Activated T-helper 1 cell treated with anti-CD3 and anti-CD28 coated beads, Interleukin-2, amount 50 U/mL, for 16 hours (primary cell): ENCODE measurements at places on chromosomes 6 and 20.

- no peak for DNase-seq
Observed at GRCh38 chr6:43770372-43771209, 580 bp downstream of the VEGFA start.

GRCh38 chr20:22390543-22390903 lies 193.8 kb downstream of the FOXA2 start:
- DNase-seq = no peak

DNA sequence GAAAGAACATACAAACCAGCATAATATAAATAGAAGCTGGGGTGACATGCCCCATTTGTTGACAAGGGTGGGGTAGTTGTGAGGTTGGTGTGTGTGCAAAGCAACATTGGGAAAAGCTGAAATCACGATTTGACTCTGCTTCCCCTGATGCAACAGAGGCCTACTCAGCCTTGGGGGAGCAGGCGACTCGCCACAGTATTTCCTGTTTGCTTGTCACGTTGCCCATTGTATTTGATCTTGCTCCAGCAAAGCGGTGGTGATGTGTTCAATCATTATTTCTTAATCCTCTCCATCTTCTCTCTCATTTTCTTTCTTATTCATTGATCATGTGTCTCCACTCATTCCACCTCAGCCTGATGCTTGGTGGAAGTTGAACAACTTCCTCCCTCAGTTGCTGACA lies 165.8 kb upstream of the CITED2 start:
- DNase-seq = no peak

DNA sequence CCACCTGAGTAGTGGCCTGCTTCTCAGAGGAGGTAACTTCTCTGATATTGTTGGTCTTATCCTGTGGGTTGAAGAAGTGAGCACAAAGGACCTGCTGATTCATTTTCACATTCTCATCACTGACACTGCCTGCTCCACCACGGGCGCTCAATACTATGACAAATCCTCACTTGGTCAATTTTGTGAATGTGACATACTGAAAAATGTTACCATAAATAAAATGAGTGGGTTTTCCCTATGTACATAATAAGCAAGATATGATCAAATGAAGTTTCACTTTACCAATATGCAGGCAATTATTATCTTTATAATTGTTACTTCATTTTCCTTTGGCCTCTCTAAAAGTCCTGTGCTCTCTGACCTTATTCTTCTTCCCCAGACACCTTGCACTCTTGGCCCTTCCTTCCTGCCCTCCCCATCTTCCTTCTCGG lies 71.5 kb upstream of the RIPOR2 start:
- no peak for DNase-seq

DNA sequence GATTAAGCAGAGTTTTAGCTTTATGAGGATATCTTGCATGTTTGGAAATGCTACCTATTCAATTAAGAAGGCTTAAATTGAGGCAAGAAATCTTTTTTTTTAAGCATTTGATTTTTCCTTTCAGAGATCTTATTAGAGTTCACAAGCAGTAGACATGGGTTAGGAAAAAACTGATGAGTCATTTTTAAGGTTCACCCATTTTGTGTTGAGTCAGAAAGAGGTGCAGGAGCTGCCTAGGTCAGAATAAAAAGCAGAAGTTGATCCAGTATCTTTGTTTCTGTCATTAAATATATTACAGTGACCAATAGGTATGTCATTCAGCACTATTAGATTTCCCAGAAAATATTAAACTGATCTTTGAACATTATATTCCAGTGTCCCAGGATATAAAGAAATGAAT lies 306.8 kb downstream of the LMBRD1 start:
- no peak for DNase-seq

GRCh38 chr6:139030228-139030963 lies 1.9 kb downstream of the ABRACL start:
- DNase-seq = no peak

- no peak for DNase-seq
Observed at GRCh38 chr6:161273752-161274487, at the start of gene AGPAT4. AGPAT4 (minus strand) TSS chr6:161274061; CDS start chr6:161232213, 41,848 bp downstream.

DNA sequence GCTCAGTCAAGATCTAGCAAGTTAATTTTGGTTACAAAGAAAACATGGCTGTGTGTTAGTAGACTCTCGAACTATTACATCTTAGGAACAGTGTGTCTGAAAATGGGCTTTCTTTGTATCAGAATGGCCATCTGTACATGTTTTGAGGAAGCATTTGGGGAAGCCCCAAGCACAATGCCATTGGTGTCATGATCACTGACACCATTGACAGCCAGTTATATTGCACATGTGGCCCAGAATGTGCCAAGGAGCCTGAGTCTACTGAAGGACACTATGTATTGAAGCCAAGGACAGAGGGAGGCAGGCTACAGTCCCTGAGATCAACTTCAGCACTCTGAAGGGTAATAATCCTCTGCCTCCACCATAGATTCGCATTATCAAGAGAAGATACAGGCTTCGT lies 12.6 kb upstream of the FAM50B start:
- DNase-seq = no peak

DNA sequence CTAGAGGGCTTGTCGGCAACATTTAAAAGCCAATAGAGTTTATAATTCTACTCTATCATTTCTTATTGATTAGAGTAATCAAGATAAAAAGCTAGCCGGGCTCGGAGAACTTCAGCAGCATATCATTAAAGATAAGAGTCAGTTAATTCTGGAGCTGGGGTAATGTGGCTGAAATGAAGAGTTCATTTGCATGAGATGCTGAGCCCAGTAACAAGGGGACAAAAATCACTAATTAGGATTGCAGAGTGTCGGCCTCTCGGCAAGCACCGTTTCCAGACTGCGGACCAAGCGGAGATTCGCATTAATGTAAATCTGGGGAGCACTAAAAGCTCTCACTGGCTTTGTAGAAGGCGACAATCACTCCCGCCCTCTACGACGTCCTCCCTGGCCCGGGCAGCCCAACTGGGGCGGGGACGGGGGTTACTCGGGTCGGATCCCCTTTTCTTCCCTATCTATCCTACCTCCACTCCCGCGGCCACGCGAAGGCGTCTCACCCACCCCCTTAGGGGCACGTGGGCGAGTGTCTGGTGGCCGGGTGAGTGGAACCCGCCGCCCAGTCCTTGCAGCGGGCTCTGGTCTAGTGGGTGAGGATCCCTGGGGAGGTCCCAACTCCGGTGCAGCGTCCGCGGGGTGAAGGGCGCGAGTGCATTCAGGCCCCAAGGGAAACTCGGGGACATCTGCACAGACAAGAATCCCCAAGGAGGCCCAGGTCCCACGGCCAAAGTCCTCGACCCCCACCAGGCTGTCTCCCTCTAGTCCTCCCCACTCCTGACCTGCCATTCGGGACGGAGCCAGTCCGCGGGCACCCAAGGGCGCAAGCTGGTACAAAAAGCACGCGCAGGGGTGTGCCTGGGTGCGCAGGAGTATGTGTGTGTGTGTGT lies 42.2 kb upstream of the OSTM1 start:
- DNase-seq = no peak

GRCh38 chr6:44856479-44856878 lies 469.0 kb downstream of the CDC5L start:
- no peak for DNase-seq

GRCh38 chr6:74902089-74902488 lies 303.8 kb downstream of the COL12A1 start:
- no peak for DNase-seq

GRCh38 chr6:159676890-159677505 lies 16.0 kb downstream of the SOD2 start:
- DNase-seq = no peak

- DNase-seq = no peak
Observed at GRCh38 chr6:158759966-158760617, 59.1 kb downstream of the EZR start.

GRCh38 chr6:129744201-129744879 lies 34.4 kb upstream of the ARHGAP18 start:
- DNase-seq = no peak

- no peak for DNase-seq
Observed at GRCh38 chr20:63785691-63786131, 45.4 kb downstream of the ZBTB46 start.

DNA sequence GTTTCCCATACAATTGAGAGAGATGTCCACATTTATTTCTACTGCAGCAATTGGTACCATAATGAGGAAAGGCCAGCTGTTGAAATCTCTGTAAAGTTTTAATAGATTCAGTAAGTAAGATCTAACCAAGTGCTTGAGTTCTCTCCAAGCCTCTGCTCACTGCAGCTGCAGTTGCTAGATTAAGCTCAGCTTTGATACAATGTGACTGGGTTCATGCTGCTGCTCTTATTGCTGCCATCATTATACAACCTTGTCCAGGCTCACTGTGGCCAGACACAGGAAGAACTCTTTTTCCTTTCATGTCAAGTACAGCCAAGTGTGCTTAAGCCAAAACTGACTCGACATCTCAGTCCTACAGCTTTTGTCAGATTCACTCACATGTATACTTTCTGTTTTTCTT lies 423.5 kb downstream of the GJA1 start:
- no peak for DNase-seq

DNA sequence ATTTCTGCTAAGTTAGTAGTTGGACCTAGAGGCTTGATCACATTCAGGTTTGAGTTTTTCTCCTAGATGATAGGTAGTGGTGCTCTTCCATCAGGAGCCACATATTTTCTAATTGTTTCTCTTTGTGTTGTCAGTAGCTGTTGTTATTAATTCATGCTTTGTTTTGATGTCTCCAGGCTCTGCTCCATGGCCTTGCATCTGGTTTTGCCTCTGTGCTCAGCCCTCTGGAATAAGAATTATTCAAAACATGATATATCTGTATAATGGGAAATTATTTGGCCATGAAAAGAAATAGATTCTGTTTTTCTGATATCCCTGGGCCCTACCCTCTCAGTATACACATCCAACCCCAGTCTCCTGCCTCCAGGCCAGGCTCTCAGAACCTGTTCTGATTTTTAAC lies 184.8 kb downstream of the CDC5L start:
- DNase-seq = no peak

- no peak for DNase-seq
Observed at GRCh38 chr20:11112832-11113231, 439.0 kb upstream of the JAG1 start.

DNA sequence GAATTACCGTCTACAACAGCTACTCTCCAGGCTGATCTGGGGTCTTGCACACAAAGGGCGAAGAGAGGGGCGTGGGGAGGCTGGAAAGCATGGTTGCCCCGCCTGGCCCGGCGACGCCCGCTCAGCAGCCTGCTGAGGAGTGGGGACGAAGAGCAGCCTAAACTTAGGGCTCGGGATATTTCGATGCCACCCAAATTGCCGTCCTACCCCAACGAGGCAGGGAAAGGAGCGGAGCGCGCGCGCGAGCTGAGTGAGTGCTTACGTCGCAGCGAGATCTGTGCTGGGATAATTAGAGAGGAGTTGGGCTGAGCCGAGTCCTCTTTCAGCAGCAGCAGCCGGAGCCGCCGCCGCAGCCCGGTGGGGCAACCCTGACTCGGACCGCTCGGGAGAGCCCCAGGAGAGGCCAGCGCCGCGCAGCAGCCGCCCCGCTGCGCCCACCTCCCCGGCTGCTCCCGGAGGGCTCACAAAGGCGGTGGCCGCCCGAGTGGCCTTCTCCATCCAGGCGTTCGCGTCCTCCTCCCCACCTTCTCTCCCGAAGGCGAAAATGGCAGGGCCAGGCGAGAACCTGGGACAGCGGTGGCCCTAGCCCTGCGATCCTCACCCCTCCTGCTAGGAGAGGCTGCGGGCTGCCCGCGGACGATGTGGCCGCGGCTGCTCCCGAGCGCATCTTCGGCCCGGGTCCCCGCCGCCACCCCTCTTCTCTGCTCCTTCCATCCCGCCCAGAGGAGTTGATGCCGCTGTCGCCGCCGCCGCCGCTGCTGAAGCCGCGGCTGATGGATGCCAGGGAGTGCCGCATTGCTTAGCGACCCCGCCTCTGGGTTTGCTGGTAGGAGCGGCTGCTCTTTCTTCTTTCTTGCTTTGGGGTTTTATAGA lies at the start of gene CLVS2:
CLVS2 (plus strand) TSS at position 315 of the 873 bp plus-strand sequence. CDS start 1,543 bp downstream, outside the sequence.
- no peak for DNase-seq

DNA sequence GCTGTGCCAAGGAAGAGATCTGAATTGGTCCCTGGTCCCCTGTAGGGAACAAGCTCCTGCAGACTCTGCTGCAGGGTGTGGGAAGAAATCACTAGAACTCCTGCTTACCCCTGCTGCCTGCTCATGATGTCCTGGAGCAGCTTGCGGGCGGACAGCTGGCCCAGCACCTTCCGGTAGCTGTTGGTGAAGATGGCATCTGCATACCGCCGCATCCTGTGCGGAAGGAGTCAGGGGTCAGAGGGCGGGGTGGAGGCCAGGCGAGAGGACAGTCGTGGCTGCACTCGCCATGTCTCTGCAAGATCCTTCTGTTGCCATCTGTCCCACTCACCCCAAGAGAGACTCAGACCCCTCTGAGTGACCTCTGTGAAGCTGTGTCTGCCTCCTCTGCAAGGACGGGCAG lies 5.3 kb downstream of the GHRH start:
- no peak for DNase-seq

GRCh38 chr6:23180504-23181293 lies 611.3 kb downstream of the HDGFL1 start:
- DNase-seq = no peak

DNA sequence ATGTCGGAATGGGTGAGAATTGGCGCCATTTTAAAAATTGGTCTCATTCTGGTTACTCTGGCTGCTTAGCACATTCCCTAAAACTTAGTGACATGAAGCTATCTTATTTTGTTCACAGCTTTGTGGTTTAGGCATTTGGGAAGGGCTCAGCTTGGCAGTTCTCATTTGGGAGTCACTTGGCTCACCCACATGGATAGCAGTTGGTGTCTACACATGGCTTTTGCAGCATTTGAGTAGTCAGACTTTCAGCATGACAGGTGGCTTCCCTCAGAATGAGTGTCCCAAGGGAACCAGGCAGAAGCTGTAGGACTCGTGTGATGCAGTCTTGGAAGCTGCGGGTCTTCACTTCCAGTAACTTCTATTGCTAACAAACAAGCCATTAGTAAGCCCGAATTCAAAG lies 64.6 kb downstream of the UST start:
- no peak for DNase-seq

- DNase-seq = no peak
Observed at GRCh38 chr6:170460641-170461040, 92.5 kb downstream of the PSMB1 start.

- DNase-seq = no peak
Observed at GRCh38 chr6:168209420-168209819, 110.2 kb downstream of the DACT2 start.
